Right lobe of liver (tissue), 6 donors: ENCODE measurements at places on chromosomes 12 and 14. TPM values are rescaled to one million over a fixed set of nuclear protein-coding genes. Genes with fewer than 3 reads are reported as not detected.

- DNase-seq, result peak; percentile 66
Observed at GRCh38 chr12:116376354-116377193, 99.1 kb upstream of the MED13L start.

- no peak for DNase-seq
Observed at GRCh38 chr14:104569435-104569834, 10.1 kb upstream of the C14orf180 start.

The GALNT9 gene
- not detected for total RNA-seq

DNA sequence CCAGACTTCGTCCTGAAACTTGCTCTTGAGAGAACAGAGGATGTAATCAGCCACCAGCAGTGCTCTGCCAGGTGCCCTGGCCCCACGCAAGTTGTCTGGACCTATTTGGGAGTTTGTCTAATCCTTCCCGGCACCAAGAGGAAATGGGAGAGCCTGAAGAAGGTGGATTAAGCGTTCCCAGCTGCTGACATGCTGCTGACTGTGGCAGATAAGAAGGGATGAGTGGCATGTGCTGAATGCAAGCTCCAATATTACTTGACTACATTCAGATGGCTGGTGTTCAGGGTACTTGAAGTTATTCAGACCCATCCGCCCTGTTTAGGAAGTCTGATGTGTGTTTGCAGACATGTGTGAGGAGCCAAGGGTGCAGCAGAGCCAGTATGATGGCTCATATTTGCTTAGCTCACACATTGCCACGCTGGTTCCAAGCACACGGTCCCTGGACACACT is 440.6 kb upstream of the CCDC196 start:
- DNase-seq, result no peak

DNA sequence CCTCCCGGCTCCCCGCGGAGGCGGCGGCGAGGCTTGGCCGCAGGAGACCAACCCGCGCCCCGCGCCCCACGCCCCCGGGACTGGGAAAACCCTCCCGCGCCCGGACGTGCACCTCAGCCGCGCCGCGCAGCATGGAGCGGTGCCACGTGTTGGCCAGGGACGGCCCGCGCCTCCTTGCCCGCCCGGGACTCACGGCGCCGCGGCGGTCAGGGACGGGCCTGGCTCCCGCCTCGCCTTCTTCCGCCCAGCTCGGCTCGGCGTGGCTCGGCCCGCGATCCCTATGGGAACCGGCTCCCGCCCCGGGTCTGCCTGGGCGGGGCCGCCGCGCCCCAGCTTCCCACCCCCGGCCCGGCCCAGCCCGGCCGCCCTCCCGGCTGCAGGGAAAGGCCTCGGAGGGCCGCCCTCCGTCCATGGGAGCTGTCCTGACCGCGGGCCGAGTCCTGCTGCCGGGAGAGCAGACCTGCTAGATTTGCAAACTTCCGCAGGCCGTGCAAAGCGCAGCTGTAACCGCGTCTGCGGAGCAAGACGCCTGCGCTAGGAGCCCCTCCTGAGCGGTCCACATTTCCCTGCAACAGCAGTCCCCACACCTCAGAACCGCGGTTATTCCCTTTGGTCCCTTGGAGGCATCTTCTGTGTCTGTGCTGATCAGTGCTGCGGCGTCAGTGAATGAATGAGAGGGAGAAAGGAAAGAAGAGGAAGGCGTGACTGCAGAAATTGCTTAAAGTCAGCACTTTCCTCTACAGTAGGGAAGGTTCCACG is at the start of gene CDKL1:
Gene CDKL1 (minus strand): TSS at position 251 of the 759 bp plus-strand sequence. CDS start 1,013 bp downstream, outside the sequence.
- peak; percentile 78 for DNase-seq

The RTL1 gene
- not detected for total RNA-seq

DNA sequence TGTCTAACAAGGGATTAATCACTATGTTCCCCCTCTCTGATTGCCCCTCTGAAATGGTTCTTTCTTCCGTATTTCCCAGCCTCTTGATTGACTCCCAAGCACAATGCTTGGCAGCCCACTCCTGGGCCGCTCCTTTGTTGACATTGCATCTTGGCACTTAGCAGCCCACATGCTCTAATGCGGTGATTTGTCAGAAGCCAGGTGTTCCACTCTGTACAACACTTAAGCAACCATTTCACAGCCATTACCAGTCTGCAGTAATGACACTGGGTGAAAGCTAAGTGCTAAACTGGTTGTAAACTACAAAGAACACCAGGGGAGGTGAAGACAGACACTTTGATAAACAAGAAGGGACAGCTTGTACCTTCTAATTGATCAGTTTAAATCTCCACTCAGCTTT is 353.5 kb downstream of the TMEM132D start:
- DNase-seq, result no peak

DNA sequence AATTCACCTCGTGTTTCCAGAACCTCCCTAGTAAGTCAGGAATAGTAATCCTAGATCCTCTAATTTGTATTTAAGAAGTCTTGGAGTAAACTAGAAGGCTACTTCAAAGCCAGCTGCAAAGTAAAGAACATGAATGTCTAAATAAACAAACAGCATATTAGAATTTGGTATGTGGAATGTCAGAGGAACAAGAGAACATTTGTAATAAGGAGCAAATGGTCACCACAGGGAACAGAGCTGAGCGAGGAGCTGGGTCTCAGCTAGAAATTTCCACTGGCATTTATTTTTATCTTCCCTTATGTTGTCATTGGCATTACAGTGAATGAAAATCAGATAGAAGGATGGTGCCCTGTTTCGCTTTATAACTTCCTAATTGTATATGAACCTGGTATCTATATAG is 50.2 kb downstream of the FRMD6 start:
- DNase-seq, result no peak

The TCP11L2 gene
- 12.6 TPM for total RNA-seq

GRCh38 chr12:42173961-42174521 is 29.4 kb upstream of the GXYLT1 start:
- DNase-seq, result no peak

DNA sequence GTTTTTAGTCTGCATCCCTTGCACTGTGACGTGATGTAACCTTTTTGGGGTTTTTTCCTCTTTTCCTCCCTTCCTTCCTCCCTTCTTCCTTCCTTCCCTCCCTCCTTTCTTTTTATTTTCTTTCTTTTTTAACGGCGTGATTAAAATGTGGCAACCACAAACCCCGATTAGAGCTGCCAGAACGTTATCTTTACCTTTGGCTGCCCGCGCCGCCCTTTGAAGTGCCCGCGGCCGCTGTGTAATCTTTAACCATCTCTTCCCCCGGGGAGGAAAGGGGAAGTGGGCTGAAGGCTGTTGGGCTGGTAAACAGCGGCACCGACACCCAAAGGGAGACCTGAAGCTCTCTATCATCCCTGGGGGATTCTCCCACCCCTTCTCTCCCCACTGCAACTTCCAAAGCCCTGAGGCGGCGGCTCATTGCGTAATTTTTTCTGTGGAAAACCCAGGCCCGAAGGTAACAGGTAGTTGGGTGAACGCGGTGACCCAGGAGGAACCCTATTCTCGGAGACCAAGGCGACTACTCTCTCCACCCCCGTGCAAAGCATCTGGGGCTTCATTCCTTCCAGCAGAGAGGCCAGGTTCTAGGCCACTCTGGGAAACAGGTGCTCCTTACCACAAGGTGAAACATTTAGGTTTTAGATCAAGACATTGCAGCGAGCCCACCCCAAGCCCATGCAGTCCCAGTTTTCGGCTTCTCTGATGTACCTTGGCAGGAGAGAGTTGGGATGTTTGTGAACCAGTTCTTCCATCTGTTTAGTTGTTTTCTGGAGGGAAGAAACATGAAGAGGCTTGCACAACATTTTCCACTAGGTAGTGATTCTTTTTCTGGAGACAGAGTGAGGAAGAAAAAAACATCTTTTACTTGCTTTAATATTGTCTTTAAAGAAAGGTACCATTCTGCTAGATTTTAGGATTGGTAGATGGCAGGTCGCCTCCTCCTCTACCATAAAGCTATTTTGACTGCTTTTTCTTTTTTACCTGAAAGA is 1.5 kb downstream of the LGR5 start:
- DNase-seq, result peak; percentile 47

DNA sequence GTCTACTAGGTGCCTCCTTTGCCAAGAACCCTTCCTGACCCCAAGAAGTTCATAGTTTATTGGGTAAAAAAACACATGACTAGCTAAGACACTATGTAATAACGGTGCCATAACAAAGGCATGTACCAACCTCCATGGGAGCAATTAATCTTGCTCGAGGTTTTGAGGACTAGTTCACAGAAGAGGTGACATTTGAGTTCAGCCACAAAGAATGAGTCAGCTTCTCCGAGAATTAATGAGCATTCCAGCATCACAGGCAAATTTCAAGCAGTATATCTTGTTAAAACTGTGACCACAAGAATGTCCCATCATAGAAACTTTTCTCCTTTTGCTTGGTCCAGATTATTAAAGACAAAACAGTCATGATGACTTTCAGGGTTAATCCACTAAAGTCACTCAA is 113.0 kb upstream of the RAP1B start:
- DNase-seq, result no peak

GRCh38 chr12:11862798-11863197 is 207.9 kb upstream of the BCL2L14 start:
- DNase-seq, result no peak

DNA sequence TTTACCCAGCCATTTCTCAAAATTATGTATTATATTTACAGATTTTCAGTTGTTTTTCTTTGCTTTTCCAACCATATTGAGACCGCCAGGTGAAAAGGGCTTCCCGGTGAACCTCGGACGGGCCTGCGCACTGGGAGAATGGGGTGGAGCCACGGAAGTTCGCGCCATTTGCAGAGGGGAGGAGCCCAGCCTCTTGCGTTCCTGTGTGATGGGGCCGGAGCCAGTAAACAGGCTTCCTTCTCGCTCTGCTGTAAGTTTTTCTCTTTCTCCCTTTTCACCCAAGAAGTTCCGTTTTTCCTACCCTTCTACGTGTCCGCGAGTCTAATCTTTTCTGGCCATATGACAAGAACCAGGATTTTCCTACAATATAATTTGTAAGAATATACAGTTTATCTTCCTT is 1108.8 kb upstream of the SEL1L start:
- DNase-seq, result no peak

The FGF23 gene
- 0.33 TPM for total RNA-seq

- DNase-seq, result no peak
Observed at GRCh38 chr12:97941686-97942354, 479.2 kb downstream of the RMST start.
